Right renal cortex interstitium (tissue), 3 donors: ENCODE measurements at places on chromosomes 1 and 21.
A peak's percentile ranks its signal among the peaks of the same experiment; 100 is the strongest.

DNA sequence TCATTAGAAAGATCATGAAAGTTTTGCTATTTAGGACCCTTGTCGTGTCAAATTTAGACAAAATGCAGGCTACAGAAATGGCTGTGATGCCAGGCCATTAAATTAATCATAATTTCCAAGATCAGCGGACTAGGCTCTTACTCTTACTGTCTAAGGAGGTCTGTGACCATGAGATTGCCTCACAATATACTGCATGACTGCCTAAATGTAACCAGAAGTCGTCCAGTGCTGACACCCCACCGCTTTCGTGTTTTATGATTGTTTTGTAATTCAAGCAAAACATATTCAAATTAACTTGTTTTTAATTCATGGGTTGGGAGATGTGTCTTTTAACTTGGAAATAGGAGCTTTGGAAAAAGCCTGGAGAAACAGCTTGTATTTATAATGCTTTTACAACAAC lies 947.5 kb downstream of the BRINP3 start:
- peak; percentile 1 for DNase-seq

GRCh38 chr1:155537193-155537592 lies 25.4 kb downstream of the ASH1L start:
- no peak for DNase-seq

GRCh38 chr1:59901770-59902388 lies 24.7 kb downstream of the CYP2J2 start:
- DNase-seq, result no peak

DNA sequence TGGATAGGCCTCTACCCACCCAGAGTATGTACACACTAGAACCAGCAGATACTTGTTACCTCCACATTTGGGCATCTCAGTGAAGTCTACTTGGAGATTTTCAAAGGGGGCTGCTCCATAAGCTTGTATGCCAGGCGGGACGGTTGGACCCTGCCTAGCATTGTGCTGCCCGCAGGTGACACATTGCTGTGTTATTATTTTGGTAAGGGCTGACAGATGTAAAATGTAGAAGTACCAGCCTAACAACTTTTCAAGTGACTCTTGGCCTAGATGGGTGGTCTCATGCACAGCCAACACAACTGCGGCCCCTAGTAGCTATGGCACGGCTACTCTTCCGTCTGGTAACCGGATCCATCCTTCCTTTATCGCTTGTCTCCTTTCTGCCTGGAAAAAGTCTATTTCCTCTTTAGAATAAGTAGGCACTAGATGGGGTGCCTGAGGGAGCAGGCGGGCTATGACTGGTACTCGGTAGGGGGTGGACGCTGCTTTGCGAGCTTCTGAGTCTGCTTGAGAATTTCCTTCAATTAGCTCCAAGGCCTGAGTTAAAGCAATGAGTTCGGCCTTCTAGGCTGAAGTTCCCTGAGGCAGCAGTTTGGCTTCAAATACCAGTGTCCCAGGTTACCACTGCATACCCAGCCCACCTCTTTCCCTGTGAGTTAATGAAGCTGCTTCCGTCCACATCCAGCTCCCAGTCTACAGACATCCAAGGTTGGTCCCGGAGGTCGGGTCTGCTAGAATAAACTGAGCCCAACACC lies 405.3 kb downstream of the TGFB2 start:
- DNase-seq, result no peak

DNA sequence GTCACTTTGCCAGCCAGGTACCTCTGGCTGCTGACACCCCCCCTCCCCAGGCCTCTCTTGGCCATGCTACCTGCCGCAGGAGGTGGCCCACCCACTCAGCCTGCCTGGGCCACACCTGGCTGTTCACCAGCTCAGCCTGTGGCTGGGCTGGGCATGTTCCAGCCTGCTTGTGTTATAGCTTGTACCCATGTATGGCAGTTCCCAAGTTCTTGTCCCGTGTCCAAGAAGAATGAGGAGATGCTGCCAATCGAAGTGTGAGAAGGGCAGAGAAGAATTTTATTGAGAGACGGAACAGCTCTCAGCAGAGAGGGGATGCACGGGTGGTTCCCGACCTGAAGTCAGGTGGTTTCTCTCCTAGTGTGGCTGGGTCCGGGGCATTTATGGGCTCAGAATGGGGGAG lies 3.9 kb upstream of the MMEL1 start:
- DNase-seq, result no peak

GRCh38 chr1:246705368-246705767 lies 18.8 kb upstream of the SCCPDH start:
- DNase-seq, result no peak

GRCh38 chr21:44625756-44626155 lies 1.1 kb upstream of the KRTAP10-9 start:
- DNase-seq, result no peak

- no peak for DNase-seq
These were observed 480.2 kb upstream of the RUNX1 start for GRCh38 chr21:35529171-35529863.
